GM23248 (cell line): ENCODE measurements at places on chromosomes 5 and 9.
A peak's percentile ranks its signal among the peaks of the same experiment; 100 is the strongest.

GRCh38 chr5:1118738-1119137, 6.9 kb upstream of the SLC12A7 start:
- no peaks in the 10 kb centered on the region for H3K4me1 ChIP-seq
- no peak overlapping the region for H3K4me3 ChIP-seq
- no peak overlapping the region for H3K27ac ChIP-seq
- no peak for DNase-seq
- peaks cover 4% of the 10 kb centered on the region; the same call in 1 of the 2 replicates for H3K27me3 ChIP-seq

- peak; percentile 65 for DNase-seq
- peak overlapping the region; percentile 47 for H3K4me3 ChIP-seq
- H3K27me3 ChIP-seq = no peaks in the 10 kb centered on the region
These were observed 410.6 kb downstream of the PSAT1 start for GRCh38 chr9:78707481-78707991.

- H3K4me1 ChIP-seq = peaks cover 52% of the 10 kb centered on the region
- no peaks in the 10 kb centered on the region for H3K36me3 ChIP-seq
These were observed 15.0 kb downstream of the GLIPR2 start for GRCh38 chr9:36151316-36152210.

DNA sequence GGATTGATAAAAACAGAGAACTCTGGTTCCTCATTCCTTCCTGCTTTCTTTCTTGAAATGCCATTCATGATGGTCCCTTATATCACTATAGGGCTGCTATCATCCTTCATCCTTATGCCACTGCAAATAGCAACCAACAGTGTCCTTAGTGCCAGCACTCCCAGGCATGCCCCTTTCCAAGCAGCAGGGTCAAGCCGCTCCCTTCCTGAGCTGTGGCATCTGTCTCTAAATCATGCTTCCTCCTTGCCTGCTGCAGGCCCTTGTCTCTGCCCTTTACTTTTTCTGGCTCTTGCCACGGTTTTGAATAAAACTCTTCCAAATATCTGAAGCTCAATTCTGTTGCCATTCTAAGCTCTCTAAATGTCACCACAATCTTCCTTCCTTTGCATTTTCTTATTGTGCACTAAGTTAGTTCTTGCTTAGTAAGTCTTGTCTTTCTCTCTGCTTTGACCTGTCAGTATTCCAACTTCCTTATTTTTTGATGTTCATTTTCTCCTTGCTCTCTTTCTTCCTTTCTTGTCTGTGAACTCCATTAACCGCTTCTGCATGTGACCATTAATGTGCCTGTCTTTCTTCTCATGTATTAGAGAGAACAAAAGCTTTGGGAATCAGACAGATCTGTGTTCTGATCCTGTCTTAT, 19.9 kb downstream of the TLR4 start:
- no peaks in the 10 kb centered on the region for H3K36me3 ChIP-seq
- H3K4me3 ChIP-seq = no peak overlapping the region
- H3K4me1 ChIP-seq = peaks cover 45% of the 10 kb centered on the region
- H3K27me3 ChIP-seq = no peaks in the 10 kb centered on the region
- no peak overlapping the region for H3K27ac ChIP-seq
- no peak for DNase-seq

- H3K27ac ChIP-seq = no peak overlapping the region
- no peaks in the 10 kb centered on the region for H3K27me3 ChIP-seq
- DNase-seq = no peak
- no peaks in the 10 kb centered on the region for H3K4me1 ChIP-seq
- no peak overlapping the region for H3K4me3 ChIP-seq
- no peaks in the 10 kb centered on the region for H3K36me3 ChIP-seq
These were observed 982.1 kb downstream of the DTWD2 start for GRCh38 chr5:118006219-118006618.

- no peaks in the 10 kb centered on the region for H3K36me3 ChIP-seq
- H3K4me3 ChIP-seq = no peak overlapping the region
- no peaks in the 10 kb centered on the region for H3K4me1 ChIP-seq
- H3K27ac ChIP-seq = no peak overlapping the region
- no peak for DNase-seq
These were observed 48.8 kb downstream of the HSD17B3 start for GRCh38 chr9:96253059-96253696.

DNA sequence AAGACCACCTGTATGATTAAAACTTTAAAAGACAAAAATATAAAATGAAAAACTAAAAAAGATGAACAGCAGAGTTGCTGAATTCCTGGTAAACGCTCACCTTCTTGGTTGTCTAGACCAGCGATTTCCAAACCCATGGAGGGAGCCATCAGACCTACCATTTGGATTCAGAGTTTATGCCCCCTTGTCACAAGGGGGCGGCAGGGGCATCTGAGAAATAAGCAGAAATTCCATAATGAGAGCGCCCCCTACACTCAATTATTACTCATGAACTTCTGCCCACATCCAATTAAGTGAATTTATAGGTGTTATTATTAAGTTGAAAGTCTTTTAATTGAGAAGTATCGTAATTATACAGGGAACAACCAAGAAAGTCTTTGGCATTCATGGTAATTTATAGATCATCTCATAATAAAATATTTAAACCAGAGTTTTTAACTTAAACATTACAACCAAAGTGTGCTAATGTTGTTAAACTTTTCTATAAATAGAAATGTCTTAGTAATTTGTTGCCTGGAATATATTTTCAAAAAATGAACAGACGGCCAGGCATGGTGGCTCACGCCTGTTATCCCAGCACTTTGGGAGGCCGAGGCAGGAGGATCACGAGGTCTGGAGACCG, 35.2 kb upstream of the SPATA31C2 start:
- H3K27me3 ChIP-seq = 0 out of 2 replicates have a peak, but pooled peaks cover 8% of the 10 kb centered on the region
- no peaks in the 10 kb centered on the region for H3K36me3 ChIP-seq
- DNase-seq = peak; percentile 77
- no peaks in the 10 kb centered on the region for H3K4me1 ChIP-seq

DNA sequence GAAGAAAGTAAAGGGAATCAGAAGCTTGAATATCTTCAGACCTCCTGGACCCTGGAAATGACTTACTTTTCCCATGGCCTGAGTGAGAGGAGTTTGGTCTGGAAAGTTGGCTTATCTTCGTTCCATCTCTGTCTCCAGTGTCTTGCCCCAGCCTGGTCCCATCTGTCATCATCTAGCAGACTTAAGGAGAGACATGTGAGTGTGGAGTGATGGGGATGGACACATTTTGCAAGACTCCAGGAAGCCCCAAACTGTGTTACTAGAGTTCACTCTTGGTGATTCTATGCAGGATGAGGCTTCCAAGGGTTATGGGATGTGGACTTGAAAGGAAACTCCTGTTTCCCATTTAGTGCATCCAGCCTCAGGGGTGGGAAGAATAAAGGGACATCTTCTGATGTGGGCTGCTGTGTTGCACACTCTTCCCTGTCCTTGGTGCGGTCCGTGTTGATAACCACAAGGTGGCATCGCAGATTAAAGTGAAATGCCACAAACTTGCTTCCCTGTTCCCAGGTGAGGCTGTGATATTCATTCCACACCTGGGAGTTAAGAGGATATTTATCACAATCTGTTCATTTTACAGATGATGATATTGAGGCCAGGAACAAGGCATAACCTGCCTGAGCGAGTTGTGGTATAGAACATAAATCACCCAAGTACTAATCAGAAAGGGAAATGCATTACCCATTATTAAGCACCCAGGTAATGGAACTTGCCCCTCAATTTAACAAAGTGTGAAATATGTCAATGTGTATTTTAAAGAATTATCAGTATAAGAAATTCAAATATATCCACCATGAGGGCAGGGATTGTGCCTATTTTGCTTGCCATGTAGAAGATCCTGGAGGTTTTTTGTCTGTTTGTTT, 269.9 kb upstream of the PAPPA start:
- peak; percentile 69 for DNase-seq
- H3K36me3 ChIP-seq = no peaks in the 10 kb centered on the region
- no peak overlapping the region for H3K27ac ChIP-seq
- H3K4me3 ChIP-seq = no peak overlapping the region

- peak; percentile 28 for DNase-seq
- no peaks in the 10 kb centered on the region for H3K27me3 ChIP-seq
- H3K4me3 ChIP-seq = no peak overlapping the region
- H3K36me3 ChIP-seq = no peaks in the 10 kb centered on the region; the same call in 1 of the 2 replicates
These were observed 24.1 kb downstream of the AHRR start for GRCh38 chr5:345404-346195.

DNA sequence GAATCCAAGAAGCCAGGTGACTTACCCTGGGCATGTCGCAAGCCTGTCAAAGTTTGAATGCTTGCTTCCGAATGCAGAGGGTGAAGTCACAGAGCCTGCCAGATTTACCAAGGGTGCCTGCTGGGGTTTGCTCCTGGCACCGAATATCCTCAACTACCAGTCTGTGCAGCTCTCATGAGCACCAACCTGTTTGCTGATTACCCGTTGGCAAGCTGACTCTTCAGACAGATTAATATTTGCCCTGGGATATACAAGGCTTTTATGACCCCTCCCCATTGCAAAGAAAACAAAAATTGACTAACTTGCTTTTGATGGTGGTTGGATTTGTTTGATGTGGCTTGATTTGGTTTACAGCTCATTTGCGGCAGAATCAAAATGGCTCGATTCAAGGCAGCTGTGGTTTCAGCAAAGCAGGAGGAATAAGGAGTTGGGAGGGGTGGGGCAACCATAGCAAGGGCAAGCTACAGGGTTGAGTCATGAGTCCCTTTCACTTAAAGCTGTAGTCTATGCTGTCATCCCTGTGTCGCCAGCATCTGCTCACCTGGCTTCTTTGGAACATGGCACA, 82.3 kb upstream of the AGXT2 start:
- no peaks in the 10 kb centered on the region for H3K27me3 ChIP-seq
- H3K4me1 ChIP-seq = peaks cover 68% of the 10 kb centered on the region
- no peaks in the 10 kb centered on the region for H3K36me3 ChIP-seq
- peak; percentile 68 for DNase-seq
- peak overlapping the region; percentile 63 for H3K27ac ChIP-seq
- H3K4me3 ChIP-seq = no peak overlapping the region

DNA sequence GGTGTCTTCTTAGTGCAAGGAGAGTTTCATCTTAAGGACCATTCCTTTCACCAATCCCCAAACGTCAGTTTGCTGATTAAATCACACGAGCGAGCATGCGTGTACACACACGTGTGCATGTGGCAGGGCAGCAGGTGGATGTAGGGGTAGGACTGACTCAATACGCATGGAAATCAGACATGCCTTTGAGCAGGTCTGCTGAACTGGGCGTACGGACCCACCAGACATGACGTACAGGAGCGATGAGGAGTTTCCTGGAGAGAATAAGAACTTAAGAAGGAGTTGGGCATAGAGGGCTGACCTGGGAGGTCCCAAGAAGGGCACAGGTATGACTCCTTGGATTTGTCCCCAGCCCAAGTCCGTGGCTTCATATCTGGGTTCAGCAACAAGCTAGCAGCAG, 170.0 kb downstream of the FGF18 start:
- no peak for DNase-seq
- H3K27ac ChIP-seq = no peak overlapping the region
- H3K36me3 ChIP-seq = no peaks in the 10 kb centered on the region
- H3K27me3 ChIP-seq = peaks cover 40% of the 10 kb centered on the region

DNA sequence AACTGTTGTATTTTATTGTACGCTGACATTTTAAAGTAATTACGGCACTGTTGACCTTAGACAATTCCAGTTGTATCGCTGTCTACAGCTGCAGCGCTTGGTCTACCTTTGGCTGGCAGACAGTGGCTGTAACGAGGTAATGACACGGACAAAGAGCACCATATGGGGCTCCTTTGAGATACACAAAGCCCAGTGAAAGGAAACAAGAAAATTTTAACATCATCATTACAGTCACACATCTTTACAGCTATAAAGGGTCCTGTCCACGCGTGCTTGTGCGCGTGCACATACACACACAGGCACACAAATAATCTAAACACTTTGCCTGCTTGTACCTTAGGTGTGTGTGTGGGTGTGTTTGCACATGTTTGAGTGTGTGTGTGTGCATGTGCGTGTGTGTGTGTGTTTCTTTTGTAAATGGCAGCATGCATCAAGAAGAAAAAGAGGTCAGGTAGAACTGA, 946.0 kb downstream of the NR2F1-AS1 start:
- H3K27ac ChIP-seq = no peak overlapping the region
- H3K4me1 ChIP-seq = no peaks in the 10 kb centered on the region
- no peaks in the 10 kb centered on the region for H3K27me3 ChIP-seq
- DNase-seq = no peak

DNA sequence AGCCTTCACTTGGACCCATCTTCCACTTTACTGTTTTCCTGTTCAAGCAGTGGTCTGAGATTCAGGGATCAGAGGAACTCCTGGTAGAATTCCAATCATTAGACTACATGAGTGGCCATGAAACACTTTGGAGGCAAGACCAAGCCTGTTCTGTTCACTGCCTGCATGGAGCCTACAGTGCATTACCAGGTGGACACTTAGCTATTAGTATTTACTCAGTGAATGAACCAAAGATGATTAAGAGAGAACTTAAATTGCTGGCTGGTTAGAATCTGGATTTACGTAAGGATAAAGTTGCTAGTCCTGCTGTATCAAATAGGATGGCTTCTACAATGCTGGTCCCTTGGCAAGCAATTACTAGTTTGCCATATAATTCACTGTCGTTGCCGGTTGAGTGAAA, 245.5 kb downstream of the ARRDC3 start:
- H3K27ac ChIP-seq = no peak overlapping the region
- peaks cover 8% of the 10 kb centered on the region for H3K4me1 ChIP-seq
- no peaks in the 10 kb centered on the region for H3K27me3 ChIP-seq
- no peaks in the 10 kb centered on the region for H3K36me3 ChIP-seq

GRCh38 chr5:97847920-97848631, 665.0 kb upstream of the RIOK2 start:
- no peaks in the 10 kb centered on the region for H3K27me3 ChIP-seq
- H3K36me3 ChIP-seq = no peaks in the 10 kb centered on the region
- no peak for DNase-seq
- H3K4me3 ChIP-seq = no peak overlapping the region

- H3K27ac ChIP-seq = no peak overlapping the region
- no peaks in the 10 kb centered on the region for H3K36me3 ChIP-seq
- no peaks in the 10 kb centered on the region for H3K27me3 ChIP-seq
- H3K4me1 ChIP-seq = no peaks in the 10 kb centered on the region
- no peak overlapping the region for H3K4me3 ChIP-seq
These were observed 164.4 kb downstream of the FOCAD start for GRCh38 chr9:20848490-20848889.

GRCh38 chr5:115389799-115390382, 93.4 kb upstream of the CCDC112 start:
- DNase-seq = no peak
- H3K4me3 ChIP-seq = no peak overlapping the region
- H3K27me3 ChIP-seq = no peaks in the 10 kb centered on the region
- H3K36me3 ChIP-seq = no peaks in the 10 kb centered on the region
- peaks cover 11% of the 10 kb centered on the region for H3K4me1 ChIP-seq

- no peak overlapping the region for H3K4me3 ChIP-seq
- DNase-seq = no peak
- no peaks in the 10 kb centered on the region for H3K4me1 ChIP-seq
- peaks cover 49% of the 10 kb centered on the region for H3K27me3 ChIP-seq
These were observed 226.4 kb downstream of the EFNA5 start for GRCh38 chr5:107444300-107444699.
